ENCODE measurements at places on chromosomes 6 and 20. TPM values are rescaled to one million over a fixed set of nuclear protein-coding genes. Genes with fewer than 3 reads are reported as not detected.

The GTSF1L gene
- total RNA-seq = not detected

- no peak overlapping the region for H3K4me3 ChIP-seq
- DNase-seq = no peak
- no peak overlapping the region for H3K27ac ChIP-seq
- H3K4me1 ChIP-seq = no peaks in the 10 kb centered on the region
- no peaks in the 10 kb centered on the region for H3K36me3 ChIP-seq
These were observed 17.7 kb upstream of the MCM9 start for GRCh38 chr6:118952683-118953082.

- H3K36me3 ChIP-seq = peaks cover 4% of the 10 kb centered on the region
- peaks cover 26% of the 10 kb centered on the region for H3K4me1 ChIP-seq
- no peak overlapping the region for H3K27ac ChIP-seq
- DNase-seq = no peak
- no peak overlapping the region for H3K4me3 ChIP-seq
These were observed 201.8 kb downstream of the JARID2 start for GRCh38 chr6:15447546-15448267.

GRCh38 chr20:44480097-44480496 is 4.4 kb downstream of the TTPAL start:
- H3K27me3 ChIP-seq = no peaks in the 10 kb centered on the region
- DNase-seq = no peak
- peaks cover 10% of the 10 kb centered on the region for H3K4me1 ChIP-seq
- peaks cover 38% of the 10 kb centered on the region for H3K36me3 ChIP-seq
- no peak overlapping the region for H3K4me3 ChIP-seq
- no peak overlapping the region for H3K27ac ChIP-seq

- peaks cover 35% of the 10 kb centered on the region for H3K4me1 ChIP-seq
- no peak for DNase-seq
- no peaks in the 10 kb centered on the region for H3K27me3 ChIP-seq
- peak overlapping the region; percentile 91 for H3K4me3 ChIP-seq
- no peaks in the 10 kb centered on the region for H3K36me3 ChIP-seq
These were observed 1.1 kb downstream of the B4GALT5 start for GRCh38 chr20:49712646-49712995.

GRCh38 chr20:25290646-25291431 is 43.0 kb downstream of the PYGB start:
- no peak overlapping the region for H3K27ac ChIP-seq
- peaks cover 64% of the 10 kb centered on the region for H3K36me3 ChIP-seq
- H3K4me1 ChIP-seq = peaks cover 8% of the 10 kb centered on the region
- no peak for DNase-seq
- no peak overlapping the region for H3K4me3 ChIP-seq
- no peaks in the 10 kb centered on the region for H3K27me3 ChIP-seq

DNA sequence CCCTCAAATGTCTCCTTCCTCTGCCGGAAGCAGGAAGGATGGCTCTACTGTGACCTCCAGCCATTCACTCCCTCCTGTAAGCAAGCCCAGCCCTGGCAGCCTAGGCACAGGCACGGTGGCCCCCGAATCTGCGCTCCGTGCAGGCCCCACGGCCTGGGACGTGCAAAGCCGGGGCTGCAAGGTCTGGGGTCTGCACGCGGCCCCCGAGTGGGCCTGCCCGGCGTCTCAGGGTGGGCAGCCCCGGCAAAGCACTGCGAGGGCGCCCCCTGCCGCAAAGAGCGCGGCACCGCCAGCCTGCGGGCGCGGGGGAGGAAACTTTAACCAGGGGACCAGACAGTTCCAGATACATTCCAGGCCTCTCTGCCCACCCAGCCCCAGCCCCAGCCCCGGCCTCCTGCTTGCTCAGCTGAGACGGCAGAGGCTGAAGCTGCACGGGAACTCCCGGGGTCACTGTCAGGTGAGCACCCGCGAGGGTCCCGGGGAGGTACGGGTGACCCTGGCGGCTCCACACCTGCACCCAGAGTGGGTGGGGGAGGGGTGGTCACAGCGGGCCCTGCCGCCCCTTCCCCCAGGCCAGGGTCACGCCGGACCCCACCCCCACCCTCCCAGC is 98.8 kb downstream of the ASXL1 start:
- peaks cover 18% of the 10 kb centered on the region for H3K36me3 ChIP-seq
- H3K4me3 ChIP-seq = peak overlapping the region; percentile 42
- H3K27ac ChIP-seq = no peak overlapping the region

- no peaks in the 10 kb centered on the region for H3K27me3 ChIP-seq
- H3K36me3 ChIP-seq = no peaks in the 10 kb centered on the region
- H3K4me1 ChIP-seq = no peaks in the 10 kb centered on the region
- no peak overlapping the region for H3K4me3 ChIP-seq
- DNase-seq = no peak
These were observed 570.0 kb downstream of the TBC1D32 start for GRCh38 chr6:120764312-120764711.

Measured in upper lobe of right lung (tissue), 1 donor.